ENCODE measurements at places on chromosomes 6 and 20.
A peak's percentile ranks its signal among the peaks of the same experiment; 100 is the strongest.

DNA sequence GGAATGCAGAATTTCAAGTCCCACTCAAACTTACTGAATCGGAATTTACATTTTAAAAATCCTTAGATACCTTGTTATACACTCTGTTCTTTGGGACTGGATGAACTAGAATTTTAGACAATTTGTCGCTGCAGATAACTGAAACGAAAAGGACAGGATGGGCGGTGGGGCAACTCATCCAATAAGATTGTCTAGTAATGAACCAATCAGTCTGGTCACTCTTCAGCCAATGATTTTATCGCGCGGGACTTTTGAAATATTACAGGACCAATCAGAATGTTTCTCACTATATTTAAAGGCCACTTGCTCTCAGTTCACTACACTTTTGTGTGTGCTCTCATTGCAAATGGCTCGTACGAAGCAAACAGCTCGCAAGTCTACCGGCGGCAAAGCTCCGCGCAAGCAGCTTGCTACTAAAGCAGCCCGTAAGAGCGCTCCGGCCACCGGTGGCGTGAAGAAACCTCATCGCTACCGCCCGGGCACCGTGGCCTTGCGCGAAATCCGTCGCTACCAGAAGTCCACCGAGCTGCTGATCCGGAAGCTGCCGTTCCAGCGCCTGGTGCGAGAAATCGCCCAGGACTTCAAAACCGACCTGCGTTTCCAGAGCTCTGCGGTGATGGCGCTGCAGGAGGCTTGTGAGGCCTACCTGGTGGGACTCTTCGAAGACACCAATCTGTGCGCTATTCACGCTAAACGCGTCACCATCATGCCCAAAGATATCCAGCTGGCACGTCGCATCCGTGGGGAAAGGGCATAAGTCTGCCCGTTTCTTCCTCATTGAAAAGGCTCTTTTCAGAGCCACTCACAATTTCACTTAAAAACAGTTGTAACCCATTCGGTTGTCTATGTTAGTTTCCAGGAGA lies 41.9 kb upstream of the HFE start:
- peak; percentile 77 for DNase-seq

DNA sequence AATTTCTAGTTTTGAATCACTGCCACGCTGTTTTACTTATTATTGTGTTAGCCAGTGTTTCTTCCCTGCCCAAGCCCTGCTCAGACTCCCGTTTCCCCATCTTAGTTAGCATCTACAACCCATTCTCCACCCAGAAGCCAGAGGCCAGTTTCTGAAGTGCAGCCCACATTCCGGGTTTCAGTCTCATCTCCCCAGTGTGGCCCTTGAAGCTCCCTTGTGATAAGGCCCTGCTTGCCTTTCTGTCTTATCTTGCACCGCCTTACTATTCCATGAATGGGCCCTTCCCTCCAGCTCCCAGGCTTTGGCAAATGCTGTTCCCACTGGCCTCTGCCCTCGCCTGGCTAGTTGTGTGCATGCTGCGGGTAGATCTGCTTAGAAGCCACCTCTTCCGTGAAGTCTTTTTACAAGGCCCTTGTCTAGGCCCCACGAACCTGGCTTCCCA lies 41.1 kb downstream of the TOX2 start:
- no peak for DNase-seq

- DNase-seq: no peak
Measured at GRCh38 chr20:59802471-59803221, 130.8 kb downstream of the SYCP2 start.

- no peak for DNase-seq
Measured at GRCh38 chr6:123895346-123895745, 91.7 kb downstream of the NKAIN2 start.

- no peak for DNase-seq
Measured at GRCh38 chr6:30061858-30062458, 893 bp downstream of the POLR1H start.

GRCh38 chr20:10632721-10633509 lies 40.9 kb downstream of the JAG1 start:
- no peak for DNase-seq

DNA sequence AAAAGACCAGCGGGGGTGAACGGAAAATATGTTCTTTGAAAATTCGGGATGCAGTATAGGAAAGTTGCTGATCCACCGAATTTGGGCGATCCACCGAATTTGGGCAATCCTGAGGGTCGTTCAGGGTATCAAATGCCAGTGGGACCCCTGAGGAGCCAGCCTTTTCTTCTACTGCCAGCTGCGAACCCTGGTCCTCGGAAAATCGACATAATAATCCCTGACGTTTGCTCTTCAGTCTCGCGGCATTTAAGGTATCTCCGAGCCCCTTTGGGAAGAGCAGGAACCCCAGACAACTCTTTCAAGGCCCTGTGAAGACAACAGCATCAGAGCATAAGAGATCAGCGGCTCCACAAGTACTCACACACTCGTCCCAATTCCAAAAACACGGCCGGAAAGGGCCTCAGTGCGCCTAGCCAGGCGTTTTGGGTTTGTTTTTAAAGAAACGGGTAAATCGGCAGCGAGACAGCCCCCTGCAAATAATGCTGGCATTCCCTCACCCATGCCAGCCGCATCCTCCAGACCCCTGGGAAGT lies 1.0 kb downstream of the SIM1 start:
- DNase-seq: no peak

DNA sequence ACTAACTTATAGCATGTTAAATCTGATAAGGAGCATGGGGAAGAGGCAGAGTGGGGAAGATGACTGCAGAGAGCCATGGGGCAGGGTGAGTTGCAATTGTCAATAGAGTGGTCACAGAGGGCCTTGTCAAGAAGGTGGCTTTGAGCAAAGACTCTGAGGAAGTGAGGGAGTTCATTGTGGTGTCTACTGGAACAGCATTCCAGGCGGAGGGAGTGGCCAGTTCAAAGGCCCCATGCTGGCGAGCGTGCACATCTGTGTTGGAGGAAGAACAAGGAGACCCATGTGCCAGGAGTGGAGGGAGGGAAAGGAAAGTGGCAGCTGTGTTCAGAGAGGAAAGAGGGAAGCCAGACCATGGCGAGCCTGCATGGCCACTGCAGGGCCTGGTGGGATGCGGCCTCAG lies 15.8 kb upstream of the GPR6 start:
- DNase-seq: no peak

- no peak for DNase-seq
Measured at GRCh38 chr20:44428174-44429016, 47.3 kb upstream of the TTPAL start.

GRCh38 chr6:41672816-41673703 lies 34.8 kb downstream of the MDFI start:
- no peak for DNase-seq

DNA sequence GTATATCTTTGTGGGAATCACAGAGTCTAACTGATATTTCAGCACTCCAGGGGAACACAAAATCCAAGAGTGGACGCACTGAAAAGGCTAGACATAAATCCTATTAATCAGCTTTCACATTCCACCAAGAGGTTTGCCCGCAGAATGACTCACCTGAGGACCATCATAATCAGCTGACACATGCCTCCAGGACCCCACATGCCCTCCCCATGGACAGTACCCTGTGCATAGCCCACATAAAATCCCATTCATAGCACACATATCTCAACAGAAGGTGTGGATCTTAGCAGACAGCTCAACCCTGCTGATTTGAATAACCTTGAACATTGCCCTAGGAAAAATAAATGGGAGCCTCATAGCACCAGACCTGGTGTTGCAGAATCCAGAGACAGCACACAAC lies 246.8 kb upstream of the TENT5A start:
- no peak for DNase-seq

GRCh38 chr6:112109262-112109661 lies 21.9 kb downstream of the FAM229B start:
- DNase-seq: no peak

DNA sequence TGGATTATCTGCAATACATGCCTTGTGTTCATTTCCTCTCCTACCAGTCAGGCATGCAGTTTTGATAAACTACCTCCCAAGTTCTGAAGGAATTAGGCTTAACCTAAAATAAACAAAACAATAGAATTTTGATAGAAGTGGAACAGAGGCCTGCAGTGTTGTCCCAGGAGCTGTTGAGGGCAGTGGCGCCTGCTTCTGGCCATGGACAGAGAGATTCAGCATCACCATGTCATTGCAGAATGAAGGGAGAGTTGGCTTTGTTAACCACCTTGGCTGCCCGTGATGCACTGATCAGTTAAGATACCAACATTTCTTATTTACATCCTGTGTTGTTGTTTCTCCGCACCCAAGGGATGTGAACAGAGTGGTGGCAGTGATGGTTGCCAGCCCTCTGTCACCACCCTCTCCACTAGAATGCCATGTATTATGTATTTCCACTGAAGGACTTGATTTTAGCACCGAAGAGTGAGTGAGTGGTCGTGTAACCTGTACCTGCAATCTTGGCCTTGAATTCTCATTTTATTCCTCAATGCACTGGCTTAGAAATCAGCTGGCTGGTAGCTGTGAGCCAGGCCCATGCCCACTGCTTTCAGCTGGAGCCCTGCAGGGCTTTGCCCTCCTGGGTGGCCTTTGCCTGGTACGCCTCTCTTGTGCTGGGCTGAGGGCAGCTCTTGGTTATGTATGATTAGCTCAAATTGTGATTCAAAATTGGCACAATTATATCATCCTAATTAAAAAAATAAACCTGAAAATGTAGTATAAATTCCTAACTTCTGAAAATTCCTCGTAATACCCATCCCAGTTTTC lies 56.5 kb downstream of the SHLD1 start:
- DNase-seq: no peak

- DNase-seq: no peak
Measured at GRCh38 chr6:161498359-161498758, 224.5 kb upstream of the AGPAT4 start.

DNA sequence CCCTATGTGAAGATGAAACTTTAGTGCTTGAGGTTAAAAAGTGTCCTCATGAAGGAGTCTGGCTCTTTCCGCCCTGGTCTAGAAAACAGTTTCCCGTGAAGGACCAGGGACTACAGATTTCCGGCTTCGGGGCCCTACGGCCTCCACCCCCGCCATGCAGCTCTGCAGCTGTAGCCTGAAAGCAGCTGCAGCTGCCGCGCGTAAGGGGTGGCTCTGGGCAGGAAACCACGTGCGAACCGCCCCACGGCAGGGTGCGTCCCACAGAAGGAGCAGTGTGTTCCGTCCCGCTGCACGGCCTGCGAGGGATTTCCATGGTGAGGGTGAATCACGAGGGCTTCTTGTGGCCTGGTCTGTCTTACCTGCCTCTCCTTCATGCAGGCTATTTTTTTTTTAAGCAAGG lies 117.0 kb downstream of the ERMARD start:
- DNase-seq: peak; percentile 44

- no peak for DNase-seq
Measured at GRCh38 chr6:90416322-90416721, 119.7 kb upstream of the BACH2 start.

GRCh38 chr20:62603021-62603906 lies 39.0 kb upstream of the SLCO4A1 start:
- DNase-seq: no peak

- DNase-seq: no peak
Measured at GRCh38 chr6:150243620-150244314, 100.9 kb downstream of the PPP1R14C start.

DNA sequence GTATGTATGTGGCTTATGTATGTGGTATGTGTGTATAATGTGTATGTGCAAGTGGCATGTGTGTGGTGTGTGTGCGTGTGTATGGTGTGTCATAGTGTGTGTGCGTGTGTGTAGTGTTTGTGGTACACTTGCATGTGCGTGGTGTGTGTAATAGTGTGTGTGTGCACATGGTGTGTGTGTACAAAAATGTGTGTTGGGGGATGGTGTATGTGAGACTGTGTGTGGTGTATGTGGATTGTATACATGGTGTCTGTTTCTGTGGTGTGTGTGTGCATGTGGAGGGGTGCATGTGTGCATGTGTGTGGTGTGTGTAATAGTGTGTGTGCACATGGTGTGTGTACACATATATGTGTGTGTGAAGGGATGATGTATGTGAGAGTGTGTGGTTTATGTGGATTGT lies 21.5 kb downstream of the MAFB start:
- DNase-seq: no peak

DNA sequence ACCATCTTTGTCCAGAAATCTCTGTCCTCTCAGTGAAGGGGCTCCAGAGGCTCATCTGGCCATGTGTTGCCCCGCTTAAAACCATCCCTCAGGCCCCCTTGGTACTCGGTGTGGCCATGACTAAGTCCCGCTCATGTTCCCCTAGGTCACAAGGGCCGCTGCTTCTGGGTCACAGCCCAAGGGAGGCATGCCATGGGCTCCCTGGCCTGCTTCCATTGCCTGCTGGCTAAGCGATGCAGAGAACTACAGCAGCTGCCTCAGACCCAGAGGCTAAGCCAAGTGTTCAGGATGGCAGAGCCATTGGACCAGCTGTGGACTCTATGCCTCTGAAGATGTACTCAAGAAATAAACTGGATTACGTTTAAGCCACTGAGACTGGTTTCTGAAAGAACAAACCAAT lies 95.5 kb downstream of the ZFP64 start:
- DNase-seq: no peak

- no peak for DNase-seq
Measured at GRCh38 chr6:116105247-116105646, 4.6 kb downstream of the NT5DC1 start.

DNA sequence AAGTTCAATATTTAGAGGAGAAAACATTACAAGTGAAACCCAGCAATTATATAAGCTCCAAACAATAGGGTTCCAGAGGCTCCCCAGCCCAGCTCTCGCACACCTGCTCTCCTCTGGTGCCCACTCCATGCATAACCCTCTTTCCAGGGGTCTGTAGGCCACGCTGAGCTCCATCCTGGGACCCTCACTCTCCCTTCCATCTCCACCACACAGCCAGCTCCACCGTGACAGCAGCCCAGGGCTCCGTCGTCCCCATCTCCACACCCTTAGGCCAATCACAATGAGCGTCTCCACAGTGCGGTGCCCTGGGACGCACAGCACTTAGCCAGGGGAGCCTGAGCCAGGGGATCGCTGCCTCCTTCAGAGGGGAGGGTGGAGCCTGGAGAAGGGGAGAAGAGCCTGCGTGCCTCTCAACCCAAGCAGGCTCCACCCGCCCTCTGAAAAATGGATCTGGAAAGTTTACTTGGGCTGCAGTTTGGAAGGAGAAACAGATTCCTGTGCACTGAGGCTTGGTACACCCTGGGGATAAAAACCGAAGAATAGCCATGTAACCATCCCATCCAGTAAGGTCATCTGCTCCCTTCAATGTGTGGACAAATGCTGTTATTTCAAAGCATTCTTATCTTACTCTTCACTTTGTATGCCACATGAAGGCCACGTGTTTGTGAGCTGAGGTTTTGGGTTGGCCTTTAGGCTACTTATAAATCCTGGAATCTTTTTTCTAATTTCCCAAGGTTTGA lies 72.4 kb upstream of the GGTLC1 start:
- DNase-seq: no peak

GRCh38 chr6:142914369-142914768 lies 30.6 kb downstream of the HIVEP2 start:
- no peak for DNase-seq

- DNase-seq: no peak
Measured at GRCh38 chr6:21045135-21045700, 511.0 kb downstream of the CDKAL1 start.
